ENCODE measurements at places on chromosomes 13 and 19.
A peak's percentile ranks its signal among the peaks of the same experiment; 100 is the strongest.

GRCh38 chr13:100673376-100673712 lies 1.3 kb downstream of the TMTC4 start:
- DNase-seq: peak; percentile 83

DNA sequence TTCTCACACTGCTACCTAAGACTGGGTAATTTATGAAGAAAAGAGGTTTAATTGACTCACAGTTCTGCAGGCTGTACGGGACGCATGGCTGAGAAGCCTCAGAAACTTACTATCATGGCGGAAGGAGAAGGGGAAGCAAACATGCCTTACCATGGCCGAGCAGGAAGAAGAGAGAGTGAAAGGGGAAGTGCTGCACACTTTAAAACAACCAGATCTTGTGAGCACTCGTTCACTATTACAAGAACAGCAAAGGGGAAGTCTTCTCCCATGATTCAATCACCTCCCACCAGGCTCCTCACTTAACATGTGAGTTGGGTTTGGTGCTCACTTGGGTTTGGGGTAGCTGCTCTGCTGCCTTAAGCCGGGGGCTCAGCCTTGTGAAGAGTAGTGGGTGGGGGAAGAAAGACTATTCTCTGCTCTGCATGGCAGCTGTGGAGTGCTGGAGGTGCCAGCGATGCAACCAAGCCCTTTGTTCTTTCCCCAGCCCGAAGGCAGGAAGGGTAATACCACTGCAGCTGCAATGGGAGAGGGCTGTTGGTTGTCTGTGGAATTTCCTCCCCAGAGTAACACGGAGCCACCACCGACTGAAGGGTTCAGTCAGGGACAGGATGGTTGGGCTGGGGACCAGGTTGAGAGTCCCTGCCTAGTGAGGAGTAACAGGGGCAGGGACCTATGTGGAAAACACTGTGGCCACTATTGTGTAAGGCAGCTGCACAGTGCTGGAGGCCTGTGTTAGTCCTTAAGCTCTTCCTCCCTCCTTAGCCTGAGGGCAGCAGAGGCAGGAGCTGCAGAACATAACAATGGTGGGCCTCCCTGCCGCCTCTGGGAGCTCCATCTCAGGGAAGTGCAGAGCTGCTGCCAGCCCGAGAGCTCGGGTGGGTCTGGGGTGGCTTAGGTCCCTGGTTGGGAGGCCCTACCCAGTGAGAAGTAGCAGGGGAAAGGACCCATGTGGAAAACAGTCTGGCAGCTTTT lies 1262.5 kb downstream of the EFNB2 start:
- peak; percentile 61 for DNase-seq

- no peak for DNase-seq
Measured at GRCh38 chr19:1411255-1412191, 4.1 kb downstream of the DAZAP1 start.

DNA sequence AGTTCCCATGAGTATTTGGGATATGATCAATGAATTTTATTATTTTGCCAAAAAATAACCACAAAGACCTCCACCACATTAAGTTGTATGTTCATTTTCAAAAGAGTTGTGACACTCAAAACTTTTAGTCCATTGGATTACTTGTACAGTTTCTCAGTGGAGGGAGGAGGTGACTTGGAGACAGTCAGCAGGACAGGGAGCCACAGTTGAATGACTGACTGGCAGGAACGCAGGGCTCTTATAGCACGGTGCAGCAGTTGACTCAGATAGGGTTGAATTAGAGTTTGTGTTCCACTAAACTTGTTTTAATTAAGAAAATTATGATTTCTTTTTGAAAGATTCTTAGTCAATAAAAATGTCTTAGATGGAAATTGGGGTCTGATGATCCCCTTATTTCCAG lies 42.5 kb downstream of the TNFRSF19 start:
- no peak for DNase-seq

GRCh38 chr19:10431254-10431942 lies 11.1 kb downstream of the PDE4A start:
- DNase-seq: no peak

GRCh38 chr19:51122112-51122981 lies 2.4 kb upstream of the SIGLEC9 start:
- DNase-seq: peak; percentile 78

DNA sequence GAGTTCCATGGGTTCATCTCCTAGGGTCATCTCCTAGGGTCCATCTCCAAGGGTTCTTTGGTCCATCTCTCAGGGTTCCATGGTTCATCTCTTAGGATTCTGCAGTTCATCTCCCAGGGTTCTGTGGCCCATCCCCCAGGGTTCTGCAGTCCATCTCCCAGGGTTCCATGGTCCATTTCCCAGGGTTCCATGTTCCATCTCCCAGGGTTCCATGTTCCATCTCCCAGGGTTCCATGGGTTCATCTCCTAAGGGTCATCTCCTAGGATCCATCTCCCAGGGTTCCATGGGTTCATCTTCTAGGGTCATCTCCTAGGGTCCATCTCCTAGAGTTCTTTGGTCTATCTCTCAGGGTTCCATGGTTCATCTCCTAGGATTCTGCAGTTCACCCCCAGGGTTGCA lies 4.9 kb downstream of the TMEM59L start:
- no peak for DNase-seq

DNA sequence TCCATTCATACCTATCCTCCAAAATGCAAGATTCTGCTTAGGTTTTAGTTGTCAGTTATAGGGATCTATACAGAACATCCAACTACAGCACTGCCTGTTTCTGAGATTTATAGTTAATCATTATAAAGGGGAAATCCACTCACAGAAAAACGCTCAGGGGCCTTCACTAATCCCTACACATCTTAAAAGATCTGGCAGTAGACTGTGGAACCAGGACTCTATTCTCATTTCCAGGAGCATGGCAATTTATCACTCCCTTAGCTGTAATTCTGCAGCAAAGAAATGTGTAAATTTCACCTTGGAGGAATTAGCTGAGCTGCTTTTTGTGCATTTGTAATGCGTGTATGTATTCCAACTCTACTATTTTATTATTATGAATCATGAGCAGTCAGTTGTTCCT lies 1128.1 kb upstream of the PRR20A start:
- DNase-seq: no peak

- DNase-seq: no peak
Measured at GRCh38 chr13:27236478-27236877, 14.9 kb upstream of the RPL21 start.

- DNase-seq: no peak
Measured at GRCh38 chr13:75160984-75161383, 321.0 kb downstream of the TBC1D4 start.

DNA sequence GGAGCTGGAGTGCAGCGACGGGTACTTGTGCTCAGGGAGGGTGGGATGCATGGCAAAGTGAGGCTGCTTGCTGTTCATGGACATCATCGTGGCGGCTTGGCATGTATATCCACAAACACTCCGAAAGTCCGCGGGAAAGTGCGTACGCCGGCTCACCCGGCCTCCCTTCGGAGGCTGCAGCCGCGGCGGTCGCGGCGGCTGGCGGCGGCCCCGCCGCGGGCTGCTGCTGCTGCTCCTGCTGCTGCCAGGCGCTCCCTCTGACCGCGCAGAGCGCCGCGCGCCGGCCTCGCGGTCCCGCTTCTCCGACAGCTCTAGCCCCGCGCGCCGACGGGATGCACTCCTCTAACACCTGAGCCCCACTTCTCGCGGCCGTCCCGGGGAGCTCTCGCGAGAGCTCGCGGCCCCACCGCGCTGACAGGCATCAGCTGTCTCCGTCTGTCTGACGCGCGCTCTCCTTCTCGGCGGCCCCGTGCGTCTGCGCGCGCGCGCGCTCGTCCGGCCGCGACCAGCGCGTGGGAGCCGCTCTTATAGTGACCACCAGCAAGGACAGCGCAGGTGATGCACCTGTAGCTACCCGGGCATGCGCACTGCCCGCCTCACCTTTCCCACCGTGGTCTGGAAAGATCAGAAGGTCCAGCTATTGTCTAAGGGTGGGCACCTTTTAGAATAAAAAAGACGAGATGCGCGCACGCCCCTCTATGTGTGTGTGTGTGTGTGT lies at the start of gene POU4F1:
TSS of gene POU4F1 (minus strand) at position 313 of the 718 bp plus-strand sequence. CDS start at position 87, 226 bp downstream.
- DNase-seq: peak; percentile 85

DNA sequence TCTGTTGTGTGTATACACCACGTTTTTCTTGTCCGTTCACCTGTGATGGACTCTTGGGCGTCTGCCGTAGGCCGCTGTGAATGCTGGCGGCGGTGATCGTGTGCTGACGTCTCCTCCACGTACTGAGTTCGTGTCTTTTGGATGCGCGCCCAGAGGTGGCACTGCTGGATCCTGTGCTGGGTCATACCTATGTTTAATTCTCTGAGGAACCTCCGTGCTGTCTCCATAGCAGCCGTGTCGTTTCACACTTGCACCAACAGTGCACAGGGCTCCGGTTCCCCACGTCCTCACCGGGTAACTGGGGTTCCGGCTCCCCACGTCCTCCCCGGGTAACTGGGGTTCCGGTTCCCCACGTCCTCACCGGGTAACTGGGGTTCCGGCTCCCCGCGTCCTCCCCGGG lies 56.2 kb downstream of the ATP11A start:
- DNase-seq: peak; percentile 44

DNA sequence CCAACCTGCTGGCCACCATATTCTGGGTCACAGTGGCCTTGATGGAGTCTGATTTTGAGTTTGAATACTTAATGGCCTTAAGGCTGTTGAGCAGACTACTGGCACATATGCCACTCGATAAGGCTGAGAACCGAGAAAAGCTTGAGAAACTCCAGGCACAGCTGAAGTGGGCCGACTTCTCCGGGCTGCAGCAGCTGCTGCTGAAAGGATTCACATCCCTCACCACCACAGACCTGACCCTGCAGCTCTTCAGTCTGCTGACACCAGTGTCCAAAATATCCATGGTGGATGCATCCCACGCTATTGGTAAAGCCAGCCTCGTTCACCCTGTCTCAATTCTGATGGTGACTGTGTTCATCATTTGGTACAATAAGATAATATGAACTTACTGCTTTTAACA lies 77.5 kb downstream of the ZAR1L start:
- DNase-seq: no peak

- DNase-seq: no peak
Measured at GRCh38 chr13:85828094-85828684, 29.0 kb upstream of the SLITRK6 start.

DNA sequence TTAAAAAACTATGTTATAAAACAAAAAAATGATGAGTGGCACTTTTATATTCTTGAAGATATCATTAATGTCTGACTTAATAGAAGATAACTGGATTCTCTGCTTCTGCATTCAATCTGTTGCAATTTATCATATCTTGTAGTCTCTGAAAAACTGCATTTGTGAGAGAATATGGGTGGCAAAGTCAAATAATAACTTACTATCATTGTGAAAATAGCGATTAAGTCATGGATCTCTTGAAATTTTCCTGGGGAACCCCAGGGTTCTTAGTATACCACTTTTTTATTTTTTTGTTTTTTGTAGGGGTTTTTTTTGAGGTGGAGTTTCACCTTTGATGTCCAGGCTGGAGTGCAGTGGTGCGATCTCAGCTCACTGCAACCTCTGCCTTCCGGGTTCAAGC lies 127.1 kb downstream of the STOML3 start:
- no peak for DNase-seq

- no peak for DNase-seq
Measured at GRCh38 chr13:85254641-85255040, 544.6 kb downstream of the SLITRK6 start.

DNA sequence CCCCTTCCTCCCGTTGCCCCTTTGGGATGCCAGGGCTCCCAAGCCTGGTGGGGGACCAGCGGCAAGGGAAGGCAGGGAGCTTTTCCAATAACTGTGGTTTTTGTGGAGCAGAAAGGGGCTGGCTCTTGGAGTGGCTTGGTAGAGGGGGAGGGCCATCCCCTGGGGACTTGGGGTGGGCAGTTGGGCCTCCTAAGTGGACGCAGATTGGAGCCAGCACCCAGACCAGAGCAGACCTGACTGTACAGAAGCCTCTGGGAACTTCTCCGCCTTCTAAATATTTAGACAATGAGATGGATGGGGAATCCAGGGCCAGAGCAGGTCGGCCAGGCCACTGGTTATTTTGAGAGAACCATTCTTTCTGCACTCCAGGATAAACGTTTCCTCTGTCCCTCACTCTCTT lies 4.2 kb downstream of the PTGIR start:
- no peak for DNase-seq

GRCh38 chr13:72622546-72622945 lies 104.9 kb downstream of the MZT1 start:
- no peak for DNase-seq

DNA sequence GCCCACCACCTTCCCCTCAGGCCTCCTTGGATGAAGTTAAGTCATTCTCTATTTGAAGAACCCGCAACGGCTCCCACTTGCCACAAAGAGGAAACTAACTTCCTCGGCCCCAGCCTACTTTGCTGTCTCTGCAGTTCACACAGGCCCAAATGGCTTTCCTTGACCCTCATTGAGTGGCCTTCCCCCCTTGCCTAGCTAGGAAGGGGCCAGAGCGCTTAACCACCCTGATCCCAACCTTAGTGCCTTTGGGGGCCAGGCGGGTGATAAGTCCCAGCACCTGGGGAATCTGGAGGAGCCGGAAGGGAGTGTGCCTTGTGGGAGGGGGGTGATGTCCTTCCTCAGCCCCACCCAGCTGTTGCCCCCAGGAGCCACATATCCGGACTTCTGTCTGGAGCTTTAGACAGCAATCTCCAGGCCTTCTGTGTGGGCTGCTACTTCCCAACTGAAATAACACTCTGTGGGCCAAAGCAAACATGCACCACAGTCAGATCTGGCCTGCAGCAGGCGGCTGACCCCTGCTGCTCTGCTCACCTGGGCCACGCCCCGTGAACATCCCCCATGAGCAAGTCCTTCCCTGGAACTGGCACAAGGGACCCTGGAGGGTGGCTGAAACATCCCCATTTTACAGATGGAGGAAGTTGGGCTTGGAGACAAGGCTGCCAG lies 10.5 kb downstream of the NECTIN2 start:
- no peak for DNase-seq

DNA sequence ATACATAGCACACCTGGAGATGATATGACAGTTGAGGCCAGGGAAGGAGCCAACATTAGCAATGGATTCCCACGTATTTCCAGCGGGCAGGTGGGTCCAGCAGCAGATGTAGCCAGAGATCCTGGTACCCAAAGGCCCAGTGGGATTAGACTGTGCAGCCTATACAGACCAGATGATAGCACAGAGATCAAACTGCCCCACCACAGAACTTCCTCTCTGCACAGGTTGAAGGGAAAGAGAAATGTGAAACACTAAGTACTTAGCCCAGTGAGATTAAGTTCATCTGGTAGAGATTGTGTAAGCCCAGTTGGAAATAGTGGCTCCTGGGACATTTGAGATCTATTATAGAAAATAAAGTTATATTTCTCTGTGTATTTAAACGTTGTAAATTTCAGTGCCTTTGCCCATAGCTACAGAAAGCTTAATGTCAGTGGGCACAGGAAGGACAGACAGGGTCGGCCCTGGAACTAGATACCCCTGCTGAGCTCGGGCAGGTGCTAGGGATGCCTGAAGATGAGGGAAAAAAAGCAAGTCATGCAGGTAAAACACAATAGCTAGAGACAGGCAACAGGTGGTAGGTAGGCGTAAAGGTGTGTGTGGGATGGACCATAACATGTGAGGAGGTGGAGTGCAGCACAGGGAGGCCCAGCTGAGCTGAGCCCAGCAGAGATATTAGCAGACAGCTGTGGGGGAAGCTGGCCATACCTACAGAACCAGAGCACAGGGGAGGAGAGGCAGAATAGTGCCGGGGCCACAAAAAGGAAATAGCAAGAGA lies 27.3 kb upstream of the SPATA13 start:
- DNase-seq: no peak

GRCh38 chr13:114112826-114113322 lies 19.5 kb downstream of the RASA3 start:
- peak; percentile 63 for DNase-seq

All from spleen (tissue), 13 donors.